CD4-positive, alpha-beta T cell treated with Interleukin-4 for 1 hour (primary cell): ENCODE measurements at places on chromosomes 16 and 17.

DNA sequence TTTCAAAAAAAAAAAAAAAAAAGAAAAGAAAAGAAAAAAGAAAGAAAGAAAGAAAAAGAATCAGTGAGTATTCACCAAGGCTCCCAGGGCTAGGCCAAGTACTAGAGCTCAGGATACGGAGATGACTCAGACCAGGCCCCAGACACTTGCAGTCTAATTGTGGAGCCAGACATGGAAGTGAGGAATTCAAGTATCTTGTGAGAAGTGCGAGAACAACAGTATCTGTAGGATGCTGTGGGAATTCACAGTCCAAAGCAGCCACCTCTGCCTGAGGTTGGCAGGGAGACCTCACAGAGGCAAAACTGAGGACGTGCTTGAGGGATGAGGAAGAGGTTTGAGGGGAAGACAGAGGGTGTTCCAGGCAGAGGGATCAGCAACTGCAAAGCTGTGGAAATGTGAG, 14.0 kb upstream of the ALDOA start:
- no peak for DNase-seq

GRCh38 chr16:50301626-50302471, 35.5 kb downstream of the ADCY7 start:
- no peak for DNase-seq

DNA sequence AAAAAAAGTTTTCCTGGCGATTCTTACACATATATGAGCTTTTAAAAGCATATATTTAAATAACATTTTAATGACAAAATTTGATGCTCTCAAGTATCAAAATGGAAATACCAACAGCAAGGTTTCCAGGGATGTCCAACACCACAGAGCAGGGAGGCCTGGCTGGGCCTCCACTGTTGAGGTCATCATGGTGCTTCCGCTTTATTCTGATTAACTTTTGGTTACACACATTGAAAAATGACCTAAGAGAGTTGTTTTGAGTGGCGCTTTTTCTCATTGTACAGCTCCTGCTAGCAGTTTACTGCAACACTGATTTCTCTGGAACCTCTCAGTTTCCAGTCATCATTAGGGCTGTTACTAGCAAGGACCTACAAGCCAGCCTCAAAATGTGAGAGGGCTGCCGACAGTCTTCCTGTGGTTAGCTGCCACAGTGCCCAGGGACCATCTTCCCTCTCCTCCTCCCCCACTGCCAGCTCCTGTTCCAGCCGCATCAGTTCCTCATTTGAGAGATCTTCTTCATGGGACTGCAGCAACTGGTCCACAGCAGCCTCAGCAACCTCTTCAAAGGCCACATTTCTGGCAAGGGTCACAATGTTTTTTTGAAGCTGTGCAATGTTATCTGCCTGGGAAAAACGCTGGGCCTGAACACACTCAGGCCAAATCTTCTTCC, 21.3 kb downstream of the DEF8 start:
- DNase-seq = no peak

DNA sequence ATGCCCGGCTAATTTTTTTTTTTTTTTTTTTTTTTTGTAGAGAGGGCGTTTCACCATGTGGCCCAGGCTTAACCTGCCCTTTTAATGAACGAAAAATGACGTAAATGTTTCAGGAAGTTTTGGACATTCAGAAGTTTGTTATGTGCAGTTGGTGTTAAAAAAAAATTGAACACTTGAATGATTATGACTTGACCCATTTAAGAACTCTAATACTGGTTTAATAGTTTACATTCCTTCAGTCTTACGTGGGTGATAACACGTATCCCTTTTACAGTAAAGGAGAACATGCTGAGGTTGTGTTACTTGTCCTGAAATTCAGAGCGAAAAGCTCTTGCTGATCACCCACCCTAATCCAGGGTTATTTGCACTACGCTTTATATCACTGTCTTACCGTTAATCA, 1.7 kb downstream of the MLYCD start:
- no peak for DNase-seq
